ENCODE measurements at places on chromosomes 1 and 21.

- peak; percentile 74 for DNase-seq
Observed at GRCh38 chr21:31347435-31348032, 3.5 kb upstream of the TIAM1 start.

- no peak for DNase-seq
Observed at GRCh38 chr1:192604979-192605620, 29.5 kb downstream of the RGS1 start.

DNA sequence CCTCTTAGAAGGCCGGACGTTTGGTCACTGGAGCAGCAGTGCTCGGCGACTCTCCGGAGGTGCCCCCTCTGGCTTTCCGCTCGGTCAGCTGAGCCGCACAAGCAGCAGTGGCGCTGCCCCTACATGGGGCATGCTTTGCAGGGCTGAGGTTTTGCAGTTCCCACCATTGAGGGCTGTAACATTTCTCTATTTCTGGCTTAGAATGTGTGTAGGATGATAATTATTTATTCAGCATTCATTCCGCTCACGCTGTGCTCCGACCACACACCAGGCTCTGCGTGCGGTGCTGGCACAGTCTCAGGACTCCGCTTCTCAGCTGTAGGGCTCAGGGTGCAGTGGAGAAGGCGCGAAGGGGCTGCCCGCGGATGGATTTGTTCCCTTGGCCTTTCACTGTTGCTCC, 119.5 kb downstream of the PCBP3 start:
- DNase-seq = no peak

DNA sequence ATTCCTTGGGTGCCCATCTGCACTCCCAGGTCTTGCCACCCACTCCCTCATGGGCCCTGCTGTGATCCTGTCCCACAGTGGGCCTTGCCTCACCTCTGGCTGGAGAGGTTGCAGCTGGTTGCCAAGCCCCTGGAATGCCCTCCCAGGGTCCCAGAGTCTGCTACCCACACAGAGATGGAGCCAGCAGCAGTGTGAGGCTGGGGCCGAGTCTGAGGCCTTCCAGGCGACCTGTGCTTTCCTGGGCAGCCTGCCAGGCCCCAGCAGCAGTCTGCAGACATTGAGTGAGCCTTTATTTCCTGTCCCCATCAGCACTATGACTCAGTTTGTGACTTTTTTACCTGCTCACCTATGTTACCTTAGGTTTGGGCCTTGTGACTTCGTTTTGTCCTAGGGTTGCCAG, 25.0 kb upstream of the TSPAN2 start:
- DNase-seq = no peak

DNA sequence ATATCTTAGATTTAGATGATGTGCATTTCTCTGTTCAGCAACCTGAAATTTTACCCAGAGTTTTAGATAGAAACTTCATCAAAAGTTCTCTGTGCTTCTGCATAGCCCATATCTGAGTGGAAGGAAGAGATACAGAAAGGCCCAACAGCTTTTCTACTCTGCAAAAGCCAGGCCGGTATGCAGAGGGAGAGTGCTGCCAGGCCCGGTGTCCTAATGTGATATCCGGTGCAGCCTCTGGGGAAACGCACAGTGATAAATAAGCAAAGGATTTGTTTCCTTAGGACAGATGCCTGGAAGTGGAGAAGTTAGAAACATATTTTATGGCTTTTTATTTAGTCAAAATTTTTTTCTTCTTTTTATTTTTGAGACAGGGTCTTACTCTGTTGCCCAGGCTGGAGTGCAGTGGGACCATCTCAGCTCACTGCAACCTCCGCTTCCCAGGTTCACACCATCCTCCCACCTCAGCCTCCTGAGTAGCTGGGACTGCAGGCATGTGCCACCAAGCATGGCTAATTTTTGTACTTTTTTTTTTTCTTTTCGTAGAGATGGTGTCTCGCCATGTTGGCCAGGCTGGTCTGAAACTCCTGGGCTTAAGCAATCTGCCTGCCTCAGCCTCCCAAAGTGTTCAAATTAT, 145.8 kb downstream of the PATJ start:
- no peak for DNase-seq

- no peak for DNase-seq
Observed at GRCh38 chr1:72097851-72098570, 184.3 kb downstream of the NEGR1 start.

DNA sequence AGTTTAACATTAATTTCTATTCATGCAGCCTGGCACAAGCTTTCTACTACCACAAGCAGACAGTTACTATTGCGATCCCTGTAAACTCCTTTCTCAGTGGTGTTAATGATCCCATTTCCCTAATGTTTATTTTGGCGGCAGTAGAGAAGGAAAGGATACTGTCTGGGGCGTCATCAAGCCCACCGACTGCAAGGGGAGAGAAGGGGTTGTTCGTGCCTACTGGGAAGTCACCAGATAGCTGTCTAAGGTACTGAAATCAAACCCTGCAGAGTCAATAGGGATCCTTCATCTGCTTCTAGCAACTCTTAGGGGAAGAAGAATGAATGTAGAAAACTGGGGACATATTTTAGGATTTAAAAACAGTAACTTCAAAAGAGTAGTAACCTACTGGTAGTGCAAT, 95.2 kb upstream of the ADAR start:
- DNase-seq = no peak

DNA sequence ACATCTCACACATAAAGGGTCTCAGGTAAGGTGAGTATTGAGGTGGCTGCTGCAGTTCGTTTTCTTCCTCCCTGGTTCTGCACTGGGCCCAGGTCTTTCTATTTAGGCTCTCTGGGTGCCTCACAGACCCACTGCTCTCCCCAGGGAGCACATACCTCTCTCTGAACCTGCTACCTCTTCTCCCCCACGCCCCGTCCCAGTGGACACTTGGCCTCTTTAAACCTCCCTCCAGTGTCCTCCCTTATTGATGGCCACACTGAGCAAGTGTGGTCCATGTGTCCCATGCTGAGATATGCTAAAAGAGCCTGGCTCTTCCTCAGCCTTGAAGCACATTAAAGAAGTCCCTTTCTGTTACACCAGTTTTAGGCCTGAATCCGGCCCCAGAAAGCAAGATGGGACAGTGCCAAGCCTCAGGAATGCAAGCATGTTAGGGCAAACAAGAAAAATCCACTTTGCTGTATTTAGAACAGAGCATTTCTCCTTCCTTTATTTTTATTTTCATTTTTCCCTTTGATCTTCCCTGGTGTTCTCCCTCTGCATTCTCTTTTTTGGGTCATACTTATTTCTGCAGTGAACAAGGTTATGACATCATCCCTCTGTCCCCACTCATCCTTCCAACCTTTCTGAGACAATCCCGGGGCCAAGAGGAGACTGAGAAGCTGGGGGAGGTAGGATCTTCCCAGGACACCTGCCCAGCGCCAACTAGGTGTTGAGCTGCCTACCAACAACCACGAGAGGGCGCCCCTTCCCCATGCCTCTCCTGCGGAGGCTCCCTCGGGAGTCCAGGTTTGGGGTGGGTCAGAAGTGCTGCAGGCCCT, 5.0 kb upstream of the CHI3L2 start:
- DNase-seq = peak; percentile 19

GRCh38 chr1:220119043-220119512, 25.1 kb downstream of the IARS2 start:
- no peak for DNase-seq

GRCh38 chr1:155938220-155938627, 3.2 kb upstream of the RXFP4 start:
- DNase-seq = peak; percentile 96

- no peak for DNase-seq
Observed at GRCh38 chr1:10656431-10656830, 140.0 kb downstream of the CASZ1 start.

GRCh38 chr1:159913451-159914192, 11.7 kb downstream of the TAGLN2 start:
- DNase-seq = no peak

DNA sequence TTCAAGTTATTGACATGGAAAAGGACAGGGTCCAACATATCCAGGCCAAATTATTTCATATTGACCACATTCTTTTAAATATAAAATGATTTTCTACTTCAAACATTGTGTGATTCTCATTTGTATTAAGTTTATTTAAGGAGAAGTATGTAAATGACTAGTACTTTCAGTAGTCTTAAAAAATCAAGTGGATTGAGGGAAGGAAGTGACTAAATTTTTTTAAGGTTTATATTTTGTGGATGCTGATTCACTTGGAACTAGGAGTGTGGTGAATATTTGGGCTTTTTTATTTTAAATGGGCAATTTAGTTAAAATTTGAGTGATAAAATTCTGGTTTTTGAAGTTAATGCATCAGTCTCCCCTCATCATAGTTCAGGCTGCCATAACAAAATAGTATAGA, 10.1 kb downstream of the PRRC2C start:
- no peak for DNase-seq

- no peak for DNase-seq
Observed at GRCh38 chr1:206136241-206136640, 19.1 kb upstream of the AVPR1B start.

GRCh38 chr1:20462397-20462796, 23.6 kb downstream of the CAMK2N1 start:
- no peak for DNase-seq

GRCh38 chr1:46646844-46647243, 21.3 kb downstream of the ATPAF1 start:
- no peak for DNase-seq

DNA sequence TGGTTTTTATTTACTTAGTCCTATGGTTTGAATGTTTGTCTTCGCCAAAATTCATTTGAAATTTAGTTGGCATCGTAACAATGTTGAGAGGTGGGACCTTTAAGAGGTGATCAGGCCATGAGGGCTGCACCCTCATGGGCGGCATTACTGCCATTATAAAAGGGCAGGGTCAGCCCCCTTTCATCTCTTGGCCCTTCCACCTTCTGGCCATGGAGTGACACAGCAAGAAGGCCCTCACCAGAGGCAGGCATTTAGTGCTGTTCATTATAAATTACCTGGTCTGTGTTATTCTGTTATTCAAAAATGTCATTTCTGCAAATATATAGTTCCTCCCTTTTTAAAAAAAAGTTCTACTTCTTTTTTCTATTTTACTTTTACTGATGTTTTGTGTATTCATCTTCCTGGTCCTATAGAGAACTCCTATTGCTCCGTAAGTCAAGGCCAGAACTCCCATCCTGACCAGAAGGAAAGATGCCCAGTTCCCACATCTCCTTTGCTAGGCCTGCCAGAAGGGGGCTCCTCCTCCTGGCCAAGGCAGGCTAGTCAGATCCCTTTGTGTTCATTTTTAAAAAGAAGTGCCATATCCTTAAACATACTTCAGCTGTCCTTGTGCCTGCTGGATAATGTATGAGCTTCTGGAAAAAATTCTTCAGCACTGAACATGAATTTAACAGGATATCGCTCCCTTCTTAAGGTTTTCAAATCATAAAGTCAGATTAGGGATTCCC, 10.0 kb upstream of the LBR start:
- DNase-seq = no peak

GRCh38 chr1:48523558-48523957, 51.6 kb upstream of the SPATA6 start:
- no peak for DNase-seq

Measured in NCI-H1694 (cell line).